ENCODE measurements at places on chromosomes 12 and 14.
A peak's percentile ranks its signal among the peaks of the same experiment; 100 is the strongest.

- no peak for DNase-seq
Observed at GRCh38 chr14:60254176-60254575, 5.2 kb downstream of the PPM1A start.

DNA sequence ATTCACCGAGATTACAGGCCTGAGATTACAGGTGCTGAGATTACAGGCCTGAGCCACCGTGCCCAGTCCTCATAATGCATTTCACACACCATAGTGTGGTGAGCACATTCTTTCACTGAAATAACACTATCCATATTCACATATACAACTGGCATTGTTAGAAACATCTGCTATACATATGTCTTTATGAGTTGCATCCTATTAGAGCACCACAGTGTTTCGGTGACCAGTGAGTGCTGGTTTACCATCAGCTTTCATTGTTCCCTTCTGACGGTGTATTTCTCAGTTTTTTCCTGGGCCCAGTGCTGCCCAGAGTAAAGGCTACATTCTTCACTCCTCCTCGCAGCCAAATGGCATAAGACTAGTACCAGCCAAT lies 96.2 kb upstream of the FGD4 start:
- no peak for DNase-seq

- no peak for DNase-seq
Observed at GRCh38 chr14:62079038-62079437, 316.8 kb downstream of the SNAPC1 start.

- DNase-seq, result no peak
Observed at GRCh38 chr12:39975374-39975918, 130.4 kb downstream of the SLC2A13 start.

DNA sequence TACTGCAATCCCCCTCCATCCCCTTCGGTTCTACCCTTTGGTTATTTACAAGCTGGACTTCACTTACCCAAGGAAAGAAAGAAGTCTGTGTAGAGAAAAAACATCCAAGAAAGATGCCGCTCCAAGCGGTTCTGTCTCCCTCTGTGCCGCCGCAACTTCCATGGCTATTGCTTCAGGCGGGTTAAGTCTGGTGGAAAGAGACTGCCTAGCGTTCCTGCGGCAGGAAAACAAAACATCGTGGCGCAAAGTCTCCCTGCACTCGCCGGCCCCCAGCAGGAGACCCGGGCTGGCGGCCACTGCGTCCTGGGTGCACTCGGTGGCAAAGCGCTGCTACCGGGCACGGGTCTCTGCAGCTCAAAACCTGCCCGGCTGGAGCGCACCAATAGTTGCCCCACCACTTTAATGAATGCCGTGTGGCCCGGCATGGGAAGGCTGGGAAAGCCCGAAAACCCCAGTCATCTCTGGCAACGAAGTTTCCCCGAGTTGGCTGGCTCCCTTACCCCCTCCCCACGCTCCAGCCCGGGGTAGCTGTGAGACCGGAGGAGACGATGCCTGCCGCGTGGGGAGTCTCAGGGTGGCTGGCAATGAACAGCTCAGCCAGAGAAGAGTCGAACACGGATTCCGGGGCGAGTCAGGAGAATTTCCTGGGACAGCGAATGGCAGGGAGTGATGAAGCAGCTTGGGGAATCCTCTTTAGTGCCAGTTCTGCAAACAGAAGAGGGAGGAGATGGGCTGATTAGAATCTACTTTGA lies 3.5 kb upstream of the KCNK10 start:
- no peak for DNase-seq

GRCh38 chr12:7959701-7960121 lies 23.7 kb upstream of the SLC2A3 start:
- DNase-seq, result peak; percentile 53

DNA sequence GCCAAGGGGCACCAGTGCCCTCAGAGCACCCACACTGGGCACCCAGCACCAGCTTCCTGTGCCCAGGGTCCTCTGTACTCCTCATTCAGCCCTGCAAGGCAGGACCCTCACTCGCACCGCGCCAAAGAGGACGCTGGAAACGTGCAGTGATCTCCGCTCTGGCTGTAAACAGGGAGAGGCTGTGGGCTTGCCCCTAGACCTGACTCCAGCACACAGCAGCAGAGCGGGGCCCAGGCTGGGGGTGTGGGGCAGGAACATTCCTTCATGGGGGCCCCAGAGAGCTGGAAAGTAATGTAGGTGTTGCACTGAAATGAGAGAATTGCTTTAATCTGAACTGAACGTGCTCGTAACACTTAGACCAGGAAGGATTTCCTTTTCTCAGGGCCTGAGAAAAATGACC lies 5.0 kb upstream of the BRF1 start:
- no peak for DNase-seq

GRCh38 chr14:31251028-31251958 lies 43.7 kb upstream of the HECTD1 start:
- no peak for DNase-seq

DNA sequence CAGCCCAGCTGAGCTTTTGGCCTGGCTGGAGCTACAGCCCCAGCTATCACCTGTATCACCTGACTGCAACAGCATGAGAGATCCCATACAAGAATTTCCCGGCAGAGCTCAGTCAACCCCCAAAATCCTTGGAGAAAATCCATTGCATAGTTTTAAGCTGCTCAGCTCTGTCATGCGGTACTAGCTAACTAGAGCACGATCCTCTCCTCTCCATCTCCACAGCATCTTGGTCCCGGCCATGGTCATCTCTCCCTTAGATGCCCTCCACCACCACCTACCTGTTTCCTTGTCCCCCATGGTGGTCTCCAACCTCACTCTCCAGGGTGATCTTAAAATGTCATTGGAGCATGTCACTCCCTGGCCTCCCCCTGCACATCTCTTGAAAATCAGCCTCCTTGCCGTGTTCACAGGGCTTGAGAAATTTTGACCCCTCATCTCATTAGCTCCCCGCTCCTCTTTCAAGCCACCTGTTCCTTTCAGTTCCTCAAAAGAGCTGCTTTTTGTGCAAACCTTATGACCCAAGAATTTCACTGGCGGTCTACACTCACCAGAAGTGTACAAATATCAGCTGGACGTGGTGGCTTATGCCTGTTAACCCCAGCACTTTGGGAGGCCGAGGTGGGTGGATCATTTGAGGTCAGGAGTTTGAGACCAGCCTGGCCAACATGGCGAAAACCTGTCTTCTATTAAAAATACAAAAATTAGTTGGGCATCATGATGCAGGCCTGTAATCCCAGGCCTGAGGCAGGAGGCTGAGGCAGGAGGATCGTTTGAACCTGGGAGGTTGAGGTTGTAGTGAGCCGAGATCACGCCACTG lies 8.1 kb upstream of the CLMN start:
- DNase-seq, result no peak

DNA sequence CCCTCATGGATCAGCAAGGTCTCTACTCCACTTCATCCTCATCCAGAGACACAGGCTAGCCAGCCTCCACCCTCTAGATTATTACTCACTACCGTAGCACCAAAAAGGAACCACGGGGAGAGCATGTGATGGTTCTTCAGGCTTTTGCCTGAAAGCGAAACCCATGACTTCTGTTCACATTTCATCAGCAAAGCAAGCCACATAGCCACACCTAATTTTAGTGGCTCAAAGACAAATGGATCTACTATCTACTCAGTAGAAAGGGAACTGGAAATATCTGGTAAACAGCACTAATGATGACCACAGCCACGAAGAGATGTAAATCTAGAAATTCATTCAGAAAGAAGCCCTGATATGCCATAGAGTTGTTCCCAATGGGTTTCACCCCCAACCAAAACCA lies 51.4 kb downstream of the VCPKMT start:
- DNase-seq, result no peak

DNA sequence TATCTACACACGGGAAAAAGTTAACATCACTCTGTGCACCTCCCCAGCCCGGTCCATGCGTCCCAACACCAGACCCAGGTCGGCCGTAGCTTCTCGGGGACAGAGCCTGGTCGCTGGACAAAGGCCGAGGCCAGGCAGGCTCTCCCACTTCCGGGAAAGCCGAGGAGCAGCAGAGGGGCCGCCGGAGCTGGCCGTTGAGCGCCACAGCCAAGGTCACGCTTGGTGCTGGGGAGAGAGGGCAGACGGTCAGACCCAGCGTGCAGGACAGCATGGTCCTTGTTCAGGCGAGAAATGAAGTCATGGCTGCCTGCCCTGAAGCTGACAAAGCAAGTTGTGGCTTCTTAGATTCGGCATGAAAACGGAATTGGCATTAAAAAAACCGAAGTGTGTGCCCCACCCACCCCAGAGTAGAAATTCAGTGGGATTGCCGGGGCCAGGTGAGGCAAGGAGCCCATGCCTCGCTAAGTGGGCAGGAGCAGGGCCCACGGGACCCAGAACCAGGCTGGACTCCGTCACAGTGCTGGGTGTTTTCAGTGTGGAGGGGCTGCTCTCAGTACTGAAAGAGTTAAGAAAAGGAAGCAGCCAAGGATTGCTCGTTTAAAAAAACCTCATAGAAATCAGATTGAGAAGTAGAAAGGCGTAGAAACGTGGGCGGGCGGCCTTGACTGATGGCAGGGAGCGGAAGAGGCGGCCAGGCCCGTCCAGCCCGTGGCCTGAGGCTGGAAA lies 4.3 kb downstream of the ARL6IP4 start:
- no peak for DNase-seq

GRCh38 chr14:97388408-97388807 lies 591.2 kb downstream of the VRK1 start:
- no peak for DNase-seq

DNA sequence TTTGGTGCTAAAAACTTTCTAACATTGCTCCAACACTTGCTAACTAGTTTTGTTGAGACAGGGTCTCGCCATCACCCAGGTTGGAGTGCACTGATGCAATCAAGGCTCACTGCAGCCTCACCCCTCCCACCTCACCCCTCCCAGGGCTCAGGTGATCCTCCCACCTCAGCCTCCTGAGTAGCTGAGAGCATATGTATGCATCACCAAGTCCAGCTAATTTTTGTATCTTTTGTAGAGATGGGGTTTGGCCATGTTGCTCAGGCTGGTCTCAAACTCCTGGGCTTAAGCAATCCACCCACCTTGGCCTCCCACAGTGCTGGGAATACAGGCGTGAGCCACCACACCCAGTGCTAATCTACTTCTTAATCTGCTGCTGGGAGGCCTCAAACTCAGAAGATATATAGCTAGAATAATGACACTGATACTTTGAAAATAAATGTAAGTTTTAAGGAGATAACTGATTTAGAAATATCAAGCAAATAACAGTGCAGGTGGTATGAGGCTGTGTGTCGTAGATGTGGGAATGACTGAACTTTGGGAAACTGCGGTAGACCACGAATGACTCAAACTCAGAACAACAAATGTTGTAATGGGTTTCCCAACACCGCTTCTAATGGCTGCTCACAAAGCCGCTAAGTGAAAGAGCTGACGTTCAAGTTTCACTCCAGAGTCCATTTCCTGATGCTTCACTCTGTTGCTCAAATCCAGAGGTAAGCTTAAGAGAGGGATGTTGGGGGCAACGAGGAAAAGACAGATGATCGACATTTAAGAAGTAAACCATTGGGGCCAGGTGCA lies 10.0 kb downstream of the TMCC3 start:
- DNase-seq, result no peak

- DNase-seq, result no peak
Observed at GRCh38 chr14:77302926-77303325, 17.8 kb downstream of the POMT2 start.

GRCh38 chr12:124344022-124344421 lies 49.1 kb downstream of the RFLNA start:
- DNase-seq, result no peak

DNA sequence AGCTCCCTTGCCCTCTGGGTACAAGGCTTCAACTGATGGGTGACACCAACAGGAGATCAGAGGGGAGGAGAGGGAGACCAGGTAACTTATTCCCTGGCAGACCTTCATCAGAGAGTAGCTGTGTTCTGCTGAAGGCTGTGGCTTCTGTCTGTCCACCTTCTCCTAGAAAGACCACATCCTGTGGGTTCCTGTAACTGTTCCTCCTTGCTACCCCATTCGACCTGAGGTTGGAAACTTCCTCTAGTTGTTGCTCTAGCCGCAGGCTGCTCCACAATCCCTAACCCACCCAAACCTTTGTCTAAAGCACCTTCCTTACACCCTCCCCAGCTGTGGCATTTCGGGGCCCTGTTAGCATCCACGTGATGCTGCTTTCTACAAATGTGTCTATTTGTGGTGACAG lies 454.2 kb downstream of the DPF3 start:
- DNase-seq, result no peak

GRCh38 chr12:15851045-15851620 lies 31.1 kb upstream of the STRAP start:
- no peak for DNase-seq

DNA sequence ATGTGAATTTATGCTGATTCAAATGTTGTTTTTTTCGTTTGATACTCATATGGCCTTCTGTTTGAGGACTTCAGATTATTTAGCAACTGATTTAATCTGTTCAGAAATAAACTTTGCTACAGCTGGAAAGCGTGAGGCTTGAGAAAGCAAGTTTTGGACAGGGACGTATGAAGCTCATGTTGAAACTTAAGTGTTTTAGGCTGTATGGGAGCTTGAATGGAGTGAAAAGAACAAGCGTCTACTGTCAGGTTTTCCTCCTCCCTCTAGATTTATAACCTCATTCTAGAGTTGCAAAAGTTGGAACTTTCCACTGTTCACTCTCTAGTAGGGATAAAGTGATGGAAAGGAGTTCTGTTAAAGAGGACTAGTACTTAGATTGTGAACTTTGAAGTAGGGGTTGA lies 1.0 kb downstream of the PRPF39 start:
- DNase-seq, result no peak

- no peak for DNase-seq
Observed at GRCh38 chr12:116183741-116184141, 93.8 kb downstream of the MED13L start.

GRCh38 chr14:73760598-73761586 lies 46.7 kb upstream of the PNMA1 start:
- no peak for DNase-seq

DNA sequence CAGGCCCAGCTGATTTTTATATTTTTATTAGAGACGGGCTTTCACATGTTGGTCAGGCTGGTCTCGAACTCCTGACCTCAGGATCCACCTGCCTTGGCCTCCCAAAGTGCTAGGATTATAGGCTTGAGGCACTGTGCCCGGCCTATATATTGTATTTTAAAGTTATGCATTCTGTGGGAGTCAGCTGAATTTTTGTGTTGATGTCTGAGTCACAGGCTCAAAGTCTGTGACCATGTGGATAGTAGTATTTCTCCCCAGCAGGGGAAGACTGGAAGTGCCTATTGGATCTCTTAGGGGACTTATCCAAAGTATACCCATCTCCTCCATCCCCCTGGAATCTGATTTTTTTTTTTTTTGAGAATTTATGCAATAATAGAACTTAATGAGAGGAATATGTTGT lies 43.8 kb upstream of the ATF1 start:
- DNase-seq, result no peak

- DNase-seq, result no peak
Observed at GRCh38 chr12:127681151-127681754, 585.7 kb upstream of the TMEM132C start.

DNA sequence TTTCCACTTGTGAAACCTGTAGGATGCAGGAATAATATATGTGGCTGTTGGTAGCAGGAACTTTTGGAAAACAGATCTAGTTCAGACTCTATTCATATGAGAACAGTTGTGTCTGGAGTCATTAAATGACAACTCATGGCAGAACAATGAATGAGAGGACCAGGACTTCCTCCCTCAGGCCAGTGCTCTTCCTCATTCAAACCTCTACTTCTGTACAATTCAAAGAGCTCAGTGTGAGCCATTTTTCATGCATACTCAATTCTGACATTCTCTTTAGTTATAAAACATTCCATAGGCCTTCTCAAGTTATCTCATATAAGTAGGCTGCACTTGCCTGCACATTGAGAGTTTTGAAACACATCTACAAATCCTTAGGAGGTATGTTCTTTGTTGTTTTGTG lies 1526.6 kb upstream of the FLRT2 start:
- no peak for DNase-seq

- no peak for DNase-seq
Observed at GRCh38 chr12:43063650-43064049, 474.1 kb upstream of the PRICKLE1 start.

Measured in stimulated activated CD4-positive, alpha-beta T cell treated with anti-CD3 and anti-CD28 coated beads, Interleukin-12 subunit alpha, Interleukin-12 subunit beta, amount 100 ng/mL, for 24 hours (primary cell).